HT1080 (cell line): ENCODE measurements at places on chromosomes 16 and 17. TPM values are rescaled to one million over a fixed set of nuclear protein-coding genes. Genes with fewer than 3 reads are reported as not detected.

The NACA2 gene
- total RNA-seq = 0.13 TPM in 1 of 2 replicates, not detected in the other

DNA sequence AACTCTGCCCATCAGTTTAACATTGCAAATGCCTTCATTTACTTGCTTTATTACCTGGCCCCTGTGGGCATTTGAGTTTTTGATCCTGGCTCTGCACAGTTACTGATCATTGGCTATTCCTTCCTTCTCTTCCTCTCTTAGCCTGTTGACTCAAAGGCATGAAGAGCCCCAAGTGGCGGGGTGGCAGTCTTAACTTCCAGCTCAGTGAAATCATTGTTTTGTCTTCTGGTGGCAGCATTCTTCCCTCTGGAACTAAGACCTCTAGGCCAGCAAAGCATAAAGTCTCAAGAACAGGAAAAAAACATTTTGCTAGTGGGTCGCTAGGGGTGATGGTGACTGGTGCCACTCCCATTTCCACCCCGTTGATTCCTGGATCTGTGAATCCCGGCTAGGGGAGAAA lies 52.3 kb upstream of the MRTFB start:
- DNase-seq = no peak

DNA sequence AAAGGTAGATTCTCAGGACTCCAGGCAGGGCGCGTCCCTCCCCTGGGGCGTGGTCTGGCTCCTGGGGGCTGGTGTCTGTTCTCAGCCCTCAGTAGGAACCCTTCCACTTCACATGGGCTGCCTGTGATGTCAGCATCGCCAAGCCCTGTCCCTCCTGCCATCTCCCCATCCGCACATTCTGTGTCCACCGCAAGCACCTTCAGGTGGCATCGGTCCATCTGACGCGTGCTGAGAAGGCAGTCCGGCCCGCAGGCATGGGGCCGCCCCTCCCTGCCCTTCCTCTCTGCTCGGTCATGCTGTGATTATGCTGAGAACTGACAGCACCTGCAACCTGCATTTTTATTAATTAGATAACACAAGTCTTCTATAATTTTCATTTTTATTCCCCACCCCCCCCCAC lies 12.7 kb upstream of the DNAH17 start:
- no peak for DNase-seq

The SRCAP gene
- total RNA-seq = 17.3 and 22.9 TPM in 2 replicates

DNA sequence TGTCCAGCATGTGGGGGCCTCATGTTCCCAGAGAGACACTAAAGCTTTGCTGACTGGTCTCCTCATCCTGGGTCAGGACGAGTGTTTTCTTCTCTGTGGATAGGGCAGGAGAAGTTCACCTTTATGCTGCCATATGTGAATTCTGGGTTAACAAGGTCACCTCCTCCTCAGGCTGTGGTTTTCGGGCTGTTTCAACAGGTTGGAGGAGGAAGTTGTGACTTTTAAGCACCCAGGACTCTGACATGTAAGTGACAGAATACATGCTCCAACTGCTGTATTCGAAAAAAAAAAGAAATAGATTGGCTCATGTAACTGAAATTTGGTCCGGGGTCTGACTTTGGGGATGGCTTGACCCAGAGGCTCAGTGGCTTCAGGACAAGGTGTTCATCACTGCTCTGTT lies 54.2 kb downstream of the SNX20 start:
- no peak for DNase-seq

DNA sequence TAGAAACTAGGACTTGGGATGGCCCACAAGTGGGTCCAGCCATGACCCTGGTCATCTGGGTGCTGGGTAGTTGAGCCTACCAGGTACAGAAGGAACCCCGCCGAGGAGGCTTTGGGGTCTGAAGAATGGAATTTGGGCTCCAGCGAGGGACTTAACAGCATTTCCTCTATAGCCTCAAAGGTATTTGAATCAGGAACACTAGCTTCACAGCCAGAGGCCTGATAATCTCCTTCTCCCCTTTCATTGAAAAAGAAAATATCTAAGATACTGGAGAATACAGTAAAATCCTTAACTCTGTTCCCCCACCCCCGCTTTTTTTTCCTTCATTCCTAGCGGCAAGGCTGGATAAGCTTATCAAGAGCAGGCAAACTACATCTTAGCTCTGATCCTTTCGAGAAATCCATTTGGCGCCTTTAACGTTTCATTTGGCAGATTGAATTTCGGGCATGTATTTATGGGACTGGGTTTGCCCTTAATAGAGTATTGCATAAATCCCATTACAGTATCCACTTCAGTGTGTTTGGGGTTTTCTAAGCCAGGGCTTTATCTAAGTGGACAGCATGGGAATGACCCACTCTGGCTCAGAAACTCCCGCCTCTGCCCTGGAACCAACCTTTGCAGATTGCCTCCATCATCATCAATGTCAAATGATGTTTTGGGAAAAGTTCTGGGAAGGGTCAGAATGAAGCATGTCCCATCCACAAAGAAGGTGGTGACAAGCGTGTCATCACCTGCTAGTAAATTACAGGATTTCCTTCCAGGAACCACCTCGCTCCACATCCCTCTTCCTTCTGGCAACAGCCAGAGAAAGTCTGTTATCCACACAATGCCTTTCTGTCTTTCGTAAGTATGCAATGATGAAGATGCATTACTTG lies 36.9 kb downstream of the XYLT1 start:
- DNase-seq = no peak

DNA sequence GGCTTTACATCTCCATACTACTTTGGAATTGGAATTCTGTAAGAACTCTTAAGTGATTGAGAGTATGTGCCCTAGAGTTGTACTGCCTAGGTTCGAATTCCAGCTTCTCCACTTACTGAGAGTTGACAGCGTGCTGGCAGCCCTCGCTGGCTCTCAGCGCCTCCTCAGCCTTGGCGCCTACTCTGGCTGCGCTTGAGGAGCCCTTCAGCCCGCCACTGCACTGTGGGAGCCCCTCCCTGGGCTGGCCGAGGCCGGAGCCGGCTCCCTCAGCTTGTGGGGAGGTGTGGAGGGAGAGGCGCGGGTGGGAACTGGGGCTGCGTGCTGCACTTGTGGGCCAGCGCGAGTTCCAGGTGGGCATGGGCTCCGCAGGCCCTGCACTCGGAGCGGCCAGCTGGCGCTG lies 13.3 kb downstream of the PPM1D start:
- DNase-seq = no peak

DNA sequence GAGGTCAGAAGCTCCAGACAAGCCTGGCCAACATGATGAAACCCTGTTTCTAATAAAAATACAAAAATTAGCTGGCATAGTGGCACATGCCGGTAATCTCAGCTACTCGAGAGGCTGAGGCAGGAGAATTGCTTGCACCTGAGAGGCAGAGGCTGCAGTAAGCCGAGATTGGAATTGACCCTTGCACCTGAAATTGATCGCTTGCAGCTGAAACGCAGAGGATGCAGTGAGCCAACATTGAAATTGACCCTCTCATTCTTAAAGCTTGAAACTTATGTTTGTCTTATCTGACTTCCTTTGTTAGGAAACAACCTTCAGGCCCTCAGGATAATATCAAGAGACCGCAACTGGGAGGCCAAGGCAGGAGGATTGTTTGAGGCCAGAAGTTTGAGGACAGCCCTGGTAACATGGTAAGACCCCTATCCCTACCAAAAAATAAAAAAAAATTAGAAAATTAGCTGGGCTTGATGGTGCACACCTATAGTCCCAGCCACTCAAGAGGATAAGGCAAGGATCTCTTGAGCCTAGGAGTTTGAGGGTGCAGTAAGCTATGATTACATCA lies 376.6 kb upstream of the XYLT1 start:
- DNase-seq = no peak

DNA sequence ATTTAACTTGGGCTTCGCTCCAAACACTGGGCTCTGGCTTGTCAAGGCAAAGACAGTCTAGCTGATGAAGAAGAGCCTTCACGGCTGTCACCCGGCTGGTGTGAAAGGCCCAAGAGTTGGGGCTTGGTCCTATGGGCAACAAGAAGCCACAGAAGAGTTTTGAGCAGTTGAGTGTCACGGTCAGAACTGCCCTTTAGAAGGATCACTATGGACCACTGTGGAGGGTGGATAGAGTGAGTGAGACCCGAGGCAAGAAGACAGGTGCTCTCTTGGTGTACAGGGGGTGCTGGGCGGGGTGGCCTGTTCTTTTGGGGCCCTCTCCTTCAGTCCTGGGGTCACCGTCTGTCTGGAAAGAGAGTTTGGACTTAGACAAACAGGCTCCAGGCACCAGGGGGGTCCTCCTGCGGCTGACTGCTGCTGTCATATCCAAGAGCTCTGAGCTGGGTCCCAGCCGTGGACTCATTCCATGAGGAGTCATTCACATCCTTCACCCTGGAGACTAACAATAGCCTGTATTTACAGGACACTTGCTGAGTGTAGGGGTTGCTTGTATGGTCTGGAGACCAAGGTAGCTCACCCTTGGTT lies 2.4 kb downstream of the PIMREG start:
- DNase-seq = no peak

DNA sequence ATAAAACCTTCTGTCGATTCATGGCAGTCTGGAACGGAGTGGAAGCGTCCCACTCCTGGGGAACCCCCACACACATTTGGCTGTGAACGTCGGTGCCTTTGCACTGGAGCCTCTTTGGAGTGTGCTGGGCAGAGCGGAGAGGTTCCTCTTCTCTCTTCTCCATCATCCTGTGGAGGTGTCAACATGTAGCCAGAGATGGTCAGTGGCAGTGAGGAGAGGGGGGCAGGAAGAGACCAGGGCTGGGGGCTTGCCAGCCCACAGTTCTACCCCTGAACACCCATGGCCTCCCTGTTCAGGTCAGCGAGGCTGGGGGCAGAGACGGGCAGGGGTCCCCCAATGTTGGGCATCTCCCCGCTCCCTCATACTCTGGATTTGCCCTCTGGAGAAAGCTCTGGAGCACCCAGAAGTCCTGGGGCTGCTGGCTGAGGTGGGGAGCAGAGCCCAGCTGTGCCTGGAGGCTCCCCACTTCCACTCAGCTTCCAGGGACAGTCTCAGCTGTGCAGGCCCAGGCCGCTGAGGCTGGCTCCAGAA lies 223.7 kb downstream of the SEC14L1 start:
- no peak for DNase-seq

GRCh38 chr17:10088444-10088843 lies 110.0 kb downstream of the GAS7 start:
- DNase-seq = no peak

The OTOA gene
- 0.07 and 0.11 TPM in 2 replicates for total RNA-seq

The MT1F gene
- not detected in 2 replicates for total RNA-seq

- peak; percentile 63 for DNase-seq
Measured at GRCh38 chr16:22077700-22078313, 14.5 kb upstream of the VWA3A start.

DNA sequence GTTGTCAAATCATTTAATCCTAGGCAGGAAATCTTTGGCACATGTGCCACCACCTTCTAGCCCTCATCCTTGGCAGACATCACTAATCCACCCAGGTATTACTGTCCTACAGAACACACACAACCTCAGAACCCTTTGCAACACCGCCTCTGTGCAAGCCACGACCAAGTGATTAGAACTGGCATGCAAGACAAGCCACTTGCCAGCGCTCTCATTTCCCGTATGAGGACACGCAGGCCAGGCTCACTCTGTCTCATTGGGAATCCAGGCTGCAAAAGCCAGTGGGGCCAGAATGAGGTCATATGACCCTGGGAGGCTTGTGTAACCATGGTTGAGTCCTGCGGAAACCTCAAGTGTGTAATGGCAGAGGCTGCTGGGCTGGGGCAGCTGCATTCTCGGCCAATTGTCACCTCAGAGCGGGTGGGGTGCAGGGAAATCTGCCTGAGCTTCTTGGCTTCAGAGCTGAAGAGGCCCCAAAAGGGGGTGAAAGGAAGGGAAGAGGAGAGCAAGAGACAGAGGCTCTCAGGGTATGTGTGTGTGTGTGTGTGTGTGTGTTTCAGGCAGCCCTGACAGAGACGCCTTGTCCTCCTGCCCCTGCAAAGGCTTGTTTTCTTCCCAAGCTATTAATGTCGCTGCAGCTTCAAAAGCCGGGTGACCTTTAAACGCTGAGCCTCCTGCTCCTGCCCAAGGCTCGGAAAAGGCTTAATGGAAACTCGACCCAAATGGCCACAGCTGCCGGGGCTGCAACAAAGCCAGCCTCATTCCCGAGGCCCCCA lies 43.2 kb upstream of the MRPS23 start:
- DNase-seq = peak; percentile 97
